GM23248 (cell line): ENCODE measurements at places on chromosomes 6 and 20. TPM values are rescaled to one million over a fixed set of nuclear protein-coding genes. Genes with fewer than 3 reads are reported as not detected.

Gene PTCRA
- total RNA-seq = not detected in 2 replicates

Gene AKAP12
- total RNA-seq = 15.2 and 15.7 TPM in 2 replicates

Gene FOXC1
- total RNA-seq = 11.1 and 13.2 TPM in 2 replicates

Gene SRMS
- not detected in 2 replicates for total RNA-seq

Gene PTPRT
- total RNA-seq = not detected in 2 replicates
